ENCODE measurements at places on chromosomes 2 and 18. TPM values are rescaled to one million over a fixed set of nuclear protein-coding genes. Genes with fewer than 3 reads are reported as not detected.
A peak's percentile ranks its signal among the peaks of the same experiment; 100 is the strongest.

- H3K27ac ChIP-seq = no peak overlapping the region
- peaks cover 38% of the 10 kb centered on the region for H3K36me3 ChIP-seq
- no peak overlapping the region for H3K4me3 ChIP-seq
- no peak for DNase-seq
These were observed 2.7 kb upstream of the SLC23A3 start for GRCh38 chr2:219172231-219173154.

- no peak overlapping the region for H3K4me3 ChIP-seq
- H3K4me1 ChIP-seq = no peaks in the 10 kb centered on the region
- no peaks in the 10 kb centered on the region for H3K36me3 ChIP-seq
- DNase-seq = no peak
These were observed 386.2 kb downstream of the SETBP1 start for GRCh38 chr18:45066886-45067285.

GRCh38 chr2:144459937-144460336 is 60.0 kb downstream of the ZEB2 start:
- DNase-seq = no peak
- peaks cover 56% of the 10 kb centered on the region for H3K4me1 ChIP-seq
- no peaks in the 10 kb centered on the region for H3K36me3 ChIP-seq
- H3K27ac ChIP-seq = peak overlapping the region; percentile 59

- no peak for DNase-seq
- H3K27me3 ChIP-seq = no peaks in the 10 kb centered on the region
- H3K36me3 ChIP-seq = no peaks in the 10 kb centered on the region
- peaks cover 8% of the 10 kb centered on the region for H3K4me1 ChIP-seq
- no peak overlapping the region for H3K4me3 ChIP-seq
- no peak overlapping the region for H3K27ac ChIP-seq
These were observed 94.5 kb downstream of the ACKR3 start for GRCh38 chr2:236664136-236664535.

DNA sequence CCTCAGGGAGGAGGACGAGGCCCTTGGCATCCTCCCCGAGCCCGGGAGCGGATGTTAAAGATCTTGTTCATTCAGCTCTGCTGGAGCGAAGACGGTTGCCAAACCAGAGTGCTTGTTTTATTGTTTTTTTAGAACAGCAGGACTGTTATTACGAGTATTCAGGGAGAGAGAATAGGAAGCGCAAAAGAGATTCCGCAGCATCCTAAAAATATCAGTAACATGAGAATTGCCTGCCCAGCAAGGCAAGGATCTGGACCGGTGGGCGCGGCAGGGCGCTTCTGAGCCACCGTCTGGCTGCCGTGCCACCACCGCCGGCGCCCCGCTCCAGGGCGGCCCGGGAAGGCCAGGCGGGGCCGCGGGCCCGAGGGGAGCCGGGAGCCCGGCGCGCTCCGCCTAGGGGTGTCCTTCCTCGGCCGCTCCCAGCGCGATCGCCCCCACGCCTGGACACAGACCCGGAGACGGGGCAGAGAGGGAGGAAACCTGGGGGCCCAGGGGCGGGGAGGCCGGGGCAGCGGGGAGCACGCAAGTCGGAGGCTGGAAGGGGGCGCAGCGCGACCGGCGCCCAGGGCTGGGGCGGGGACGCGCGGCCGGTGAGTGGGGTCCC is 843 bp downstream of the CYS1 start:
- peaks cover 55% of the 10 kb centered on the region for H3K27me3 ChIP-seq
- no peak for DNase-seq
- peak overlapping the region; percentile 56 for H3K27ac ChIP-seq
- H3K4me1 ChIP-seq = peaks cover 17% of the 10 kb centered on the region

- H3K27ac ChIP-seq = no peak overlapping the region
- DNase-seq = no peak
- H3K27me3 ChIP-seq = no peaks in the 10 kb centered on the region
- no peaks in the 10 kb centered on the region for H3K36me3 ChIP-seq
- no peak overlapping the region for H3K4me3 ChIP-seq
- H3K4me1 ChIP-seq = no peaks in the 10 kb centered on the region
These were observed 91.8 kb downstream of the ARHGAP28 start for GRCh38 chr18:6821356-6821755.

GRCh38 chr2:160267692-160268091 is 67.6 kb upstream of the ITGB6 start:
- H3K27ac ChIP-seq = peak overlapping the region; percentile 95
- H3K4me1 ChIP-seq = peaks cover 25% of the 10 kb centered on the region
- no peak overlapping the region for H3K4me3 ChIP-seq
- H3K27me3 ChIP-seq = no peaks in the 10 kb centered on the region

FTCDNL1 gene
- total RNA-seq = 2.1 TPM

- H3K36me3 ChIP-seq = peaks cover 59% of the 10 kb centered on the region
- no peak for DNase-seq
- no peak overlapping the region for H3K4me3 ChIP-seq
- H3K4me1 ChIP-seq = peaks cover 8% of the 10 kb centered on the region
These were observed 17.4 kb downstream of the CASP10 start for GRCh38 chr2:201200345-201200744.

DNA sequence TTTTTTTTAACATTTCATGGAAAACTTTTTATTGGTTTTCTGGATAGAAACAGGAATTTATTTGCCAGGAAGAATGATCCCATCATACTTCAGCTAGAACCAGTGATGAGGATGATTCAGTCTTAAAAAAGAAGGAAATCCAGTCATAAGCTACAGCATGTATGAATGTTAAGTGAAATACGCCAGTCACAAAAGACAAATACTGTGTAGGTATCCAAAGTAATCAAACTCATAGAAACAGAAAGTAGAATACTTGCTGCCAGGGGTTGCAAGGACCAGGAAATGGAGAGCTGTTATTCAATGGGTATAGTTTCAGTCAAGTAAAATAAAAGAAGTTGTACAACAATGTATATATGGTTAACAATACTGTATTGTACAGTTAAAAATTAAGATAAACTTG is 21.3 kb downstream of the PSME4 start:
- peaks cover 6% of the 10 kb centered on the region for H3K4me1 ChIP-seq
- peaks cover 23% of the 10 kb centered on the region for H3K36me3 ChIP-seq
- H3K27ac ChIP-seq = no peak overlapping the region
- H3K27me3 ChIP-seq = no peaks in the 10 kb centered on the region
- DNase-seq = no peak

CDK5R2 gene
- total RNA-seq = not detected

GRCh38 chr2:207944979-207945600 is 80.2 kb downstream of the PLEKHM3 start:
- no peak overlapping the region for H3K4me3 ChIP-seq
- H3K36me3 ChIP-seq = peaks cover 18% of the 10 kb centered on the region
- H3K4me1 ChIP-seq = no peaks in the 10 kb centered on the region
- no peaks in the 10 kb centered on the region for H3K27me3 ChIP-seq
- no peak overlapping the region for H3K27ac ChIP-seq

GRCh38 chr2:129755786-129756185 is 223.7 kb upstream of the RAB6C start:
- H3K27me3 ChIP-seq = no peaks in the 10 kb centered on the region
- no peak for DNase-seq
- no peak overlapping the region for H3K27ac ChIP-seq
- no peaks in the 10 kb centered on the region for H3K36me3 ChIP-seq
- no peaks in the 10 kb centered on the region for H3K4me1 ChIP-seq

PSTPIP2 gene
- 9.8 TPM for total RNA-seq
